ENCODE measurements at places on chromosomes 3 and 15.

DNA sequence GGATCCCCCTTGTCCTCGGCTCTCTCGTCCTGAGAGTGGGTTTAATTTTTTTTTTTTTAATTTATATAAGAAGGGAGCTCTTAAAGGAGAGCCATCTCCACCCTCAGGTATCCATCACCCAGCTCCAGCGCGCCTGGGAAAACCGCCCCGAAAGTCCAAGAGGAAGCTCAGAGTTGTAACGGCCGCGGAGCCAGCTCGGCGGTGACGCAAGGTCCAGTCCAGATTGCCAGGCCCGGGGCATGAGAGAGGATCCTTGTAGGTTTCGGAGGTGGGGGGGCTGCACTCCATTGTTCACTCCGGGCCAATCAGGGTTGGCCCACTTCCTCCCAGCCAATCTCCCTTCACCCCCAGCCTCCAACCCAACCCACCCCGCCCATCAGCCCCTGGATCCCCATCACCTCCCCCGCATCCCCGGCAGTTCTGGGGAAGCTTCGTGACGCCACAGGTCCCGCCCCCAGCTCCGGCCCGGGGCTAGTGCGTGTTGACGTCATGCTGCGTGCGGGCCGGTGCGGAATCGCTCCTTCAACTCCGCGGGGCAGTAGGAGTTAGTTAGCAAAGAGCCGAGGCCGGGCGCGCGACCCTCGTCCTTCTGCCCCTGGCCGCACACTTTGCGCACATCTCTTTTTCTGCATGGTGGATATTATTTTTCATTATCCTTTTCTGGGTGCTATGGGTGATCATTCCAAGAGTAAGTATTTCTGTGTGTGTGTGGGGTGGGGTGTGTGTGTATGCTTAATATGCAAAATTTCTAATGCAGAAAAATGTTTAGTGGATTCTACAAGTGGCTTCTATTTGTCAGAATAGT lies at the start of gene ISL2:
Gene ISL2 (plus strand): TSS at position 520 of the 805 bp plus-strand sequence. CDS start 111 bp downstream, at position 631.
- peak; percentile 45 for DNase-seq

- no peak for DNase-seq
These were observed 1.6 kb downstream of the SERP1 start for GRCh38 chr3:150544726-150545125.

GRCh38 chr3:193407112-193407511 lies 28.6 kb upstream of the ATP13A5 start:
- no peak for DNase-seq

DNA sequence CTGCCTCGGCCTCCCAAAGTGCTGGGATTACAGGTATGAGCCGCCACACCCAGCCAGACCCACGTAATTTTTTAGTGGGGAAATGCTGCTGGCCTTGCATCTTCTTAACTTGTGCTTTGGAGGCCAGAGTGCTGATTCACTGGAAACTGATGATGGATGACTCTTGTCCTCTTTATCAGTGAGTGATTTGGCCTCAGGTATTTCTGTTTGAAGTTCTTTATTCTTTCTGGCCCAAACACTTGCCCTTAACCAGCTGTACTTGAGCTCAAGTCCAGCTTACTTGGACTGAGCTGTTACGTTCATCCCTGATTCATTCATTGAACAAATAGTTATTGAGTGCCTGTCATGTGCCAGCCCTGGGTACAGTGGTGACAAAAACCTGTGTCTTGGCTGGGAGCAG lies 4.2 kb downstream of the PTPN23 start:
- DNase-seq = no peak

DNA sequence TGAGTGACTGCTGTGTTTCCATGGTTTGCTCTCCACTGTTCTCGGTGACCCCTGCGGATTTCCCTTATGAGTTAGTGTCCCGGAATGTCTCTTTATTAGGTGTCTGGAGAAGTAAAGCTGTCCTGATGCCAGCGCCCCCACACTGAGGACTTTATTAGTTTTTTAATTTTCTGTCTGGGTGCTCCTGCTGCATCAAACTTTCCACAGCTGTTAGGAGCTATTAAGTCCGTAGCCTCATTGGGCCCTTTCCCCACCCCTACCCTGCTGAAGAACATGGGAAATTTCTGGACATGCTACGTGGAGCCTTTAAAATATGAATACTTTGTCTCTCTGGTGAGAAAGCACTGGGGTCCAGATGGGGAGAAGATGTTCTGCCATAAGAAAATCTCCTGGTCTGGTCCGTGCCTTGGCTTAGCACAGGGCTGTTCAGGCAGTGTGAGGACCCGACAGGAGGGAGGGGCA lies 161.7 kb upstream of the HES1 start:
- no peak for DNase-seq

DNA sequence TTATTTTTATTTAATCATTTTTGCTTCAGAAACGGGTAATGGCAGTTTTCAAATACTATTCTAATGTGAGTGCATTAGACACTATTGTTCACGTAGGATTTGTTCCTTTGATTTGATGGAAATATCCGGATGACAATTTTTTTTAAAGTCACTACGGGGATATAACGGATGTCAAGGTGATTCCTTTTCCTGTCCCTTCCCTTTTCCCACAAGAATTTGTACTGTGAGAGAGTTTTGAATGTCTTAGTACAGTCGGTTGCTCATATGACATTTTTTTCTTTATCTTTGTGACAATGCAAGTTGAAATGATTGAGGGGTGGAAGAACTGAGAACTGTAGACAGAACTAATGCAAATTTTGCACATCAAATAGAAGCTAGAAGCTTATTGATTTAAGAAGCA lies 209.5 kb downstream of the GRM7 start:
- DNase-seq = no peak

DNA sequence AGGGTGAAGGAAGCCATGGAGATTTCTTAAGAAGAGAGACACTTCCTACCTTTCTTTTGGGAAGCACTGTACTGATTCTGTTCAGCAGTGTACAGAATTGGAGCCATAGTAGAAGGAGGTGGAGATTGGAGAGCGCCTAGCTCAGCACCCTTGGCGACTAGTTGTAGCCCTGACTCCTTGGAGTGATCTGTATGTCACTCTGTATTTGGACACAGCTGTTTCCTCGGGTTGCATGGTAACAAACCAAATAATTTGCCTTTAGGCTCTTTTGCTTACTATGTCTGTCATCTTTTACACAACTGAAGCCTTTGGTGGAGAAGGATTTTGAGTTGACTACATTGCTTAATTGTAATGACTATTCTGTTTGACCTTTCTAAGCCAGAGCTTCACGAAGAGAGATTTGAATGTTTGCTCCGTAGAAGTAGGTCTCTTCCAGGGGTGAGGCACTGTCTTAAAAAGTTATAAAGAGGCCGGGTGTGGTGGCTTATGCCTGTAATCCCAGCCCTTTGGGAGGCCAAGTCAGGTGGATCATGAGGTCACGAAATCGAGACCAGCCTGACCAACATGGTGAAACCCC lies 77.1 kb downstream of the AKAP13 start:
- DNase-seq = no peak

DNA sequence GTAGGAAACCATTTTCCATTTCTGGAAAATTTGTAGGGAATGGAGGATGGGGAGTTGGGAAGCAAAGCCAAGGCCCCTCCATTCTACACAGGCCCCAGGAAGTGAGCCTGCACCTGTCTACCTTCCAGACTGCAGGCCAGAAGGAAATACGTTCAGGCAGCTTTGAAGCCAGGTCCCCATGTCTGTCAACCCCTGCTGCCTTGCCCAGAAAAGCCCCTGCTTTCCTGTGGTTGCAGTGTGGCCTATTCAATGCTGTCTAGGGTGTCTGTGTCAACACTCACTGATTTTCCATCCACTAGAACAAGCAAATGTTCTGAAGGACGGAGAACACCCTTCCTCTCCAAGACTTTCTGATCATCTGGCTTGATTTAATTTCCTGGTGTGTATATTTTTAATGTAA lies 281.9 kb downstream of the TLE3 start:
- no peak for DNase-seq

- DNase-seq = no peak
These were observed 220.8 kb upstream of the ATP10A start for GRCh38 chr15:26083896-26084295.

DNA sequence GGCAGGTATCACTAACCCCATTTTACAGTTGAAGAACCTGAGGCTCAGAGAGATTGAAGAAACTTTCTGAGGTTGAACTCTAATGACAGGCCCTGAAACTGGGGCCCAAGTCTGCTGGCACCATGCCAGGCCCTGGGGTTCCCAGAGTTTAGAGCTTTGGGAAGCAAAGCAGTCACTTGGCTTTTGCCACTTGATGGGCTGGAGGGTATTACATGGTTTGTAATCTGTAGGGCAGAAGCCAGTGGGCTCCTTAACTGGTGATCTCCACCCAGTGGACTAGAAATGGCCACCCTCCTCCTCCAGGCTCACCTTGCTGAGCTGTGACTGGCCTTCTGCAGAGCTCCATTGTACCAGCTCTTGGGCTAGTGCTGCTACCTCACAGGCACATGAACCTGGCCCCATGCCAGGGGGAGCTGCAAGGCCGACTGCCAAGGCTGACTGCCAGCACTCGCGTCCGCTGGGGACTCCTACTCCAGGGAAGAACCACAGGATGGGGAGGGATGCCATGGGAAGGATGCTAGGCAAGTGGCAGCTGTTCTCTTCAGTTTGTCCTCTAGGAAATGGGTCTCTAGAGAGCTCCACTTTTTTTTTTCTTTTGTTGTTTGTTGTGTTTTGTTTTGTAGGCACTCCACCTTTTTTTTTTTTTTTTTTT lies 104.8 kb downstream of the ETFA start:
- no peak for DNase-seq

DNA sequence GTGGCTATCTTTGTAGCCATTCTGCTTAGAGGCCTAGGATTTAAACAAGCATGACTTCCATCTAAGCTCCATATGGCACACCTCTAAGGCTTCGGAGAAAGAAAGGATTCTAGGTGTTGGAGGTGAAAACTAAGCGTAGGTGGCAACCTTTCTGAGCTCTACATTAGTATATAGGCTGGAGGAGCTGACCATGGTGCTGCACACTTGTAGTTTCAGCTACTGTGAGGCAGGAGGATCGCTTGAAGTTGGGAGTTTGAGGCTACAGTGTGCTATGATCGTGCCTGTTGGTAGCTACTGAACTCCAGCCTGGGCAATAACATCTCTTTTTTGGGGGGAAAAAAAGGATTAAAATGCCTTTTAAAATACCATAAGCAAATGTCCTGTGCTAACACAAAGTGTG lies 7.4 kb downstream of the EAF1 start:
- DNase-seq = no peak

- DNase-seq = no peak
These were observed 20.9 kb downstream of the B3GALNT1 start for GRCh38 chr3:161084277-161084676.

DNA sequence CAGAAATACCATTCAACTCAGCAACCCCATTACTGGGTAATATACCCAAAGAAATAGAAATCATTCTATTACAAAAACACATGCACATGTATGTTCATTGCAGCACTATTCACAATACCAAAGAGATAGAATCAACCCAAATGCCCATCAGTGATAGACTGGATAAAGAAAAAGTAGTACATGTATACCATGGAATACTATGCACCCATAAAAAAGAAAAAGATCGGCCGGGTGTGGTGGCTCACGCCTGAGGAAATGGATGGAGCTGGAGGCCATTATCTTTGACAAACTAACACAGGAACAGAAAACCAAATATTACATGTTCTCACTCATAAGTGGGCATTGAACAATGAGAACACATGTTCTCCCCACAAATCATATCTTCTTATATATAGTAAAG lies 75.7 kb upstream of the TNFSF10 start:
- DNase-seq = no peak
